ENCODE measurements at places on chromosomes 11 and 22.

DNA sequence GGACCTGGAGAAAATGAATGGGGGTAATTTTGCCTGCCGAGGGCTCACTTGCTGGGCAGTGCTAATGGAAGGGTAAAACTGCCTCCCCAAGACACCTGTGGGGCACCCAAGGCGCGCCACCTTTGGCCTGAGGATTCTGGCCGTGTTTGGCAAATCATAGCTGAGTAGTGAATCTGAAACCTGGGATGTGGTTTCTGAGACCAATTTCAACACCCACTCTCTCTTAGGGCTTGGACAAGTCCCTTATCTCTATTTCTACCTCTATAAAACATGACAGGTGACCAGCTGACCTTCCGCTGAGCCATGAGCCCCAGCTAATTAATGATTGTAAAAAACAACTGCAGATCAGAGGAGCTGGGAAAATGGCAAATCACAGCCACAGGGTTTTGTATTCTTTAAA, 1.5 kb upstream of the PACSIN3 start:
- no peak for DNase-seq

GRCh38 chr11:12528487-12528886, 145.7 kb upstream of the TEAD1 start:
- DNase-seq: no peak

DNA sequence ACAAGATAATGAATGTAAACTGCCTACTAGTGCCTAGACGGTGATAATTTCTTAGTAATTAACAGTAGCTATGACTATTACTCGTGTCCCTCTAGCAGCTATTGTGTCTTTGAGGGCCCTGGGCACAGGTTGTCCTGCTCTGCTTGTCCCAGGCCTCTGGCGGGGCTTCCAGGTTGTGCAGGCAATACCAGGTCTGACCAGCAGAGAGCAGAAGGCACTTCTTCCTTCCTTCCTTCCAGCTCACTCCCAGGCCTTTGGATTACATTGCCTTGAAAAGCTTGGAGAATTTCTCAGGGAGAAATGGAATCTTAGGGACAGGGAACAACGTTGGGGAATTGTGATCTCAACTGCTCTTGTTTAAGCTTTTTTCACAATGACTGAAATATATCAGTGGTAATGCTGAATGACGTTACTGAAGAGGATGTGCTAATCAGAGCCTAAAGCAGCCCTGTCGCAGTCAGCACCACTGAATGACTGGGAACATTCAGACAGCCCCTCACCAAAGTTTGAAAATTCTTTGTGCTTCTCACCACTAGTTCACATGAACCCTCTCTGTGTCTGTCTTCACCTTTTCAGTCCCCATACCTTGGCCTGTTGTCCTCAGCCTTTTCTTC, 8.4 kb upstream of the CCKBR start:
- DNase-seq: peak; percentile 15

GRCh38 chr22:50271519-50271970, 1.4 kb upstream of the MAPK11 start:
- no peak for DNase-seq

- no peak for DNase-seq
These were observed at the start of gene SMIM45 for GRCh38 chr22:41951898-41952474. SMIM45 (plus strand) TSS chr22:41952150.

DNA sequence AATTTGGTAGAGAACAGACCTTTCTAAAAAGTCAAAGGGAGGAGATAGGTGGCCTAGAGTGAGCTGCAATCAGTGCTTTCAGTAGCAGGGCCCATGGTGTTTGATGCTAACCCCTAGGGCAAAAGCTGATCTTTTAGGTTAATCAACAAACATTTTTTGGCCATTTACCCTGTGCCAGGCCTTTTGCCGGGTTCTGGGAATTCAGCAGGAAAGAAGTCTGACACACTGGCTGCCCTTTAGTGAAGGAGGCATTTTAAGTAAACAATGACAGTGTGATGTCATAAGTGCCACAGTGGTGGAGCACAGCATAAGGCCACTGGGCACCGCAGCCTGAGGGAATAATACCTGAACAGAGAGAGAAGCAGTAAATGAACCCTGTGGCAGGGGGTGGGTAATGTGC, 29.0 kb downstream of the C22orf31 start:
- no peak for DNase-seq

DNA sequence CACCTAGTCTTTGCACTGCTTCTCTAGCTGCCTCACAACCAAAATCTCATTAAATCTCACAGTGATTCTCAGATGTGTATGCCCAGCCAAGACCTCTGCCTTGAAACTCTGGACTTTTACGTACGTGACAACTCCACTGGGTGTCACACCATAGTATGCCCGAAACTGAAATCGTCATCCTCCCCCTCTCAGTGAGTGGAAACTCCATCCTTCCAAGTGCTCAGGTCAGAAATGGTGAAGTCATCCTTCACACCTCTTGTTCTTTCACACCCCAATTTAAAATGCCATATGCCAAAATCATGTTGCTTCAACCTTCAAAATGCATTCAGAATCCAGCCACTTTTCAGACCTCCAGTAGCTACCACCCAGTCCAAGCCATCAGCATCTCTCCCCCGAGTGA, 42.5 kb downstream of the SFI1 start:
- DNase-seq: no peak

DNA sequence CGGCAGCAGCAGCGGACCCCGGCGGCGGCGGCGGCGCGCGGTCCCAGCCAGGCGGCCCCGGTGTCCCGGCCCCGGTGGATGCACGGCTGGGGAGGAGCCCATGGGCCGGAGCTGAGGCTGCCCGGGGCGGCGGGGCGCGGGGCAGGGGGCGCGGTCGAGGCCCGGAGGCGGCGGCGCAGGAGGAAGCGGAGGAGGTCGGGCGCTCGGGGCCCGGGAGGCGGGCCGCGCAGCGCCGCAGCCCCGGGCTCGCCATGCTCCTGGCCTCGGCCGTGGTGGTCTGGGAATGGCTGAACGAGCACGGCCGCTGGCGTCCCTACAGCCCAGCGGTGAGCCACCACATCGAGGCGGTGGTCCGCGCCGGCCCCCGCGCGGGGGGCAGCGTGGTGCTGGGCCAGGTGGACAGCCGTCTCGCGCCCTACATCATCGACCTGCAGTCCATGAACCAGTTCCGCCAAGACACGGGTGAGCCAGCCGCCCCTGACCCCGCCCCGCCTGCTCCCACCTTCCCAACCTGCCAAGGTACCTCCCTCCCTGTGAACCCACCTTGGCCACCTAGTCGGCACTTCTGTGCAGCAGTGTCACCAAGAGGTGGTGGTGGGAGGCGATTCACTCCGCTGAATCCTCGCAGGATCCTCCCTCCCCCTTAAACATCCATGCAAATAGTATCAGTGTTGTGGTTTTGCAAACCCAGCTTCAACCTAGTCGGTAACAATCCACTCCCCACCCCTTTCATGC, 580 bp downstream of the DTX4 start:
- no peak for DNase-seq

GRCh38 chr11:65781962-65782815, 1.4 kb upstream of the AP5B1 start:
- DNase-seq: no peak

- DNase-seq: no peak
These were observed 15.4 kb downstream of the C11orf24 start for GRCh38 chr11:68256331-68256741.

- DNase-seq: no peak
These were observed 118.3 kb upstream of the SERPIND1 start for GRCh38 chr22:20655623-20656022.

GRCh38 chr22:30056015-30056414, 24.2 kb upstream of the HORMAD2 start:
- no peak for DNase-seq

GRCh38 chr11:125724125-125724524, 22.0 kb upstream of the PATE1 start:
- DNase-seq: no peak

- DNase-seq: no peak
These were observed 4.1 kb downstream of the LRRC32 start for GRCh38 chr11:76666408-76666807.

Data from activated CD4-positive, CD25-positive, alpha-beta regulatory T cell (primary cell).